H54 (cell line): ENCODE measurements at places on chromosomes 16 and 17.

DNA sequence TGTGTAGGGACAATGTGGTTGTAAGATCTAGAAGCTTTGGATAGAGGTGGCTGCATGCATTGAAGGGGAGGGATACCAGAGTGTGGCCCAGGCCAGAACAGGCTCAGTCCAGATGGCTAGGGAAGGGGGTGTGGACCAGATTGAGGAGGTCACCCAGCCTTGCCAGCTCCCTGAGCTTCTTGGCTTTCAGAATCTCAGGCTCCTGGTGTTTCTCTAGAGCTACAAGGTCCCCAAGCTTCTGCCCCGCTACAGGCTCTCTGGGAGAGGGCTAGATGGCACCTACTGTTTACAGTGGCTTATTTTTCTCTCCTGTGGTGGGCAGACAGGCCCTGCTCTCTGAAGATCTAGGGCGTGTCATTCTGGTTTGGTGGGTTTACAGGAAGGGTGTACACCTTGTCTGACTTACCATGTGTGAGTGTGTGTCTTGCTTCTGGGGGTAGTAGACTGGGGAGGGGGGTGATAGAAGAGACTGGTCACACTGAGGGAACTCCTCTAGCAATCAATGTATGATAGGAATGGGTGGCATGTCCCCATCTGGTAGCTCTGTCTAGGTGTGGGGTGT, 1.1 kb downstream of the RARA start:
- no peak for DNase-seq

- DNase-seq, result no peak
Observed at GRCh38 chr17:15051933-15052332, 213.2 kb downstream of the PMP22 start.

- DNase-seq, result no peak
Observed at GRCh38 chr16:86015606-86016005, 116.6 kb downstream of the IRF8 start.

DNA sequence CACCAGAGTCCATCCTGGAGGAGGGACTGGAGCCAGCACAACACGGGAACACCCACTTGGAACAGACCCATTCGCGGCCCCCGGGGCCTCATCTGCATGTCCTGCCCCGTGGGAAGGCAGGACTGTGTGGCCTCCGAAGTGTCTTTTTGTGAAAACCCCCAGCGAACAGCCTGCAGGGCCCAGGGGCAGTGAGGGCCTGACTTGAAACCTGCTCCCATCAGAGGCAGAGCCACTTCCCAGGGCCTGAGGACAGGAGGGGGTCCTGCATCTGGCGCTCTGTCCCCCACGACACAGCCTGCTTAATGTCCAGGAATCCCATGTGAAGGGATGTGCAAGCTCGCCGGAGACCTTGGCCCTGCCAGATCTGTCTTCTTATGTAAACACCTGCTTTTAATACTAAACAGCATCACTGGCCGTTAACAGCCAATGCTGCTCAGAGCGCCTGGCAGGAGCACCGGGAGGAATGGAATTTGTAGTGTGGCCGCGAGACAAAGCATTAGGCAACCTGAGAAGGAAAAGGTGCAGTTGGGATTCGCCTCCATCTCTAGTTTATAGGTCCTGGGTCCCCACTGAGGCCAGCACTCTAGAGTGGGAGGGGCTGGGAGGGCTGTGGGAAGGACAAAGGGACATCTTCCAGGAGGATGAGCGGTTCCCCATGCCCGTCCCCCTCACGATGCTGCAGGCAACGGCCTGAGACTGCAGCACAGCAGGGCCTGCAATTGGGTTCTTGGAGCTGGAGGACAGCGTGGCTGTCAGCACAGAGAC, 9.6 kb upstream of the EVPL start:
- DNase-seq, result no peak

- DNase-seq, result no peak
Observed at GRCh38 chr16:68335175-68335574, 24.4 kb downstream of the PRMT7 start.

GRCh38 chr16:72554935-72555334, 383.0 kb upstream of the PMFBP1 start:
- no peak for DNase-seq

- DNase-seq, result no peak
Observed at GRCh38 chr17:26818736-26819135, 475.2 kb upstream of the WSB1 start.

DNA sequence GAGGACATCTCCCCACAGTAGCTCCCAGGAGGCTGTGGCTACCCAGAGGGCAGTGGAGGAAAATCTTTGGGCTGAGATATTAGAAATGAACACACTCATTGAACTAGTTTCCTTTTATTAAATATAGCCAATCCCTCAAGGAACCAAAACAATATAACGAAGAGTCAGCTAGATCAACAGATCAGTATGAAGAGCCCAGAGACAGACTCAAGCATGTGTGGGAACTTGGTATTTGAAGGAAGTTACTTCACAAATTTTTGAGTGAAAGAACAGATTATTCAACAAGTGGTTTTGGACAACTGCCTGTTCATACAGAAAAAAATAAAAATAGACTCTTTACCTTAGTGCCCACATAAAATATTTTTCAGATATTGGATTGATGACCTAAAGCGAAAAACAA, 183.6 kb upstream of the PMFBP1 start:
- no peak for DNase-seq

DNA sequence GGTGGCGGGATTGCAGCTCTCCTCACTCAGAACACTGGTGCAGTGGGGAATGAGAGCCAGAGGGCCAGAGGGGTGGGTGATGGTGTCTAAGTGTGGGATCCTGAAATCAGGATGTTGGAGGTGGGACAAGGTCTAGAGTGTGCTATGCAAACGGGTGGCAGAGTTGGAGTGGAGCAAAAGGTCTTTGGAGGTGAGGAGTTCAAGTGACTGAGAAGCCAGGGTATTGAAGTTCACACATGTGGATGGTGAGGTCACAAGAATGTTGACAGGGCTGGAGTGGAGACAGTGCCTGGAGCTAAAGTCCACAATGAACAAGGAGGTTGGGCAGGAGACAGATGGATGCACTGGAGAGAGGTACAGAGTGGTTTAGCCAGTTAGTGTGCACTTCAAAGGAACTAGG, 38.3 kb upstream of the MAP3K14 start:
- DNase-seq, result no peak
